ENCODE measurements at places on chromosomes 1 and 21.

GRCh38 chr21:42929969-42930368, 4.5 kb upstream of the ERVH48-1 start:
- DNase-seq, result no peak

GRCh38 chr1:228668553-228669241, 66.6 kb upstream of the RHOU start:
- no peak for DNase-seq

GRCh38 chr1:193060406-193060805, 994 bp downstream of the RO60 start:
- DNase-seq, result no peak

GRCh38 chr21:16427587-16428087, 697.9 kb downstream of the USP25 start:
- DNase-seq, result no peak

DNA sequence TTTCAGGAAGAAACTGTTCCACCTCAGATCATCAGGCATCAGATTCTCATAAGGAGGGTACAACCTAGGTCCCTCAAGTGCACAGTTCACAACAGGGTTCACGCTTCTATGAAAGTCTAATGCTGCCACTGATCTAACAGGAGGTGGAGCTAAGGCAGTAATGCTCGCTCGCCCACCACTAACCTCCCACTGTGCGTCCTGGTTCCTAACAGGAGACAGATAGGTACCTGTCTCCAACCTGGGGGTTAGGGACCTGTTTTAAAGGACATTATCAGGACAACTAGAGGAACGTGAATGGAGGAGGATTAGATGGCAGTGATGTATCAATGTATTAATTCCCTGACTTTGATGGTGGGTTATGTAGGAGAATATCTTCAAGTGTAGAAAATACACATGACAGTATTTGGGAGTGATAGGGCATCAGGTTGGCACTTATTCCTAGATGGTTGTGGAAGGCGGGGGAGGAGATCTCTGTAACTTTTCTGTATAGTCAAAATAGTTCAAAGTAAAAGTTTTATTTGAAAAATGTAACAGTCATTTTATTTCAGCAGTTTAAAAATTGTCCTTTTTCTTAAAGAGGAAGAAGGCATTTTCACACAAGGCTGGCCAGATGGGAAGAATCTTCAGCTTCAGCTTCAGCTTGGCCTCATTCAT, 43.9 kb downstream of the DEGS1 start:
- no peak for DNase-seq

DNA sequence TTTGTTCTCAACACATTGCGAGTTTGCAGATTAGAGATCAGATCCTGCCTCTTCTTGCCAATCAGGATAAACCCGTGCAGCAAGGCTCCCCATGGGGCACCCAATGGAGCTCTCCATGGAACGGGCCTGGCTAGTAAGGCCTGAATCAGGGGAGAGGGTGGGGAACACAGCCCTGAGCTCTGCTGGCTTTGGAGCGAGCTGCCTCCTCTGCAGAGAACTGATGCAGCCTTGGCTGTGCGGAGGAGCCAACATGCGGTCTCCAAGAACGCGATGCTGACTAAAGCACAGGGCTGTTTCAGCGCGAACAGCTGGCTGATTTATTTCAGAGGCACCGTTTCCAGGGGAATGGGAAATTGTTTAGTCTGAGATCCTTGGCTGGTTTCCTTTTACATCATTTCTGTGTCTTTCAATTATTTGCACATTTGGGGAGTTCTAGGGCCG, 139.7 kb downstream of the TSEN15 start:
- DNase-seq, result no peak

DNA sequence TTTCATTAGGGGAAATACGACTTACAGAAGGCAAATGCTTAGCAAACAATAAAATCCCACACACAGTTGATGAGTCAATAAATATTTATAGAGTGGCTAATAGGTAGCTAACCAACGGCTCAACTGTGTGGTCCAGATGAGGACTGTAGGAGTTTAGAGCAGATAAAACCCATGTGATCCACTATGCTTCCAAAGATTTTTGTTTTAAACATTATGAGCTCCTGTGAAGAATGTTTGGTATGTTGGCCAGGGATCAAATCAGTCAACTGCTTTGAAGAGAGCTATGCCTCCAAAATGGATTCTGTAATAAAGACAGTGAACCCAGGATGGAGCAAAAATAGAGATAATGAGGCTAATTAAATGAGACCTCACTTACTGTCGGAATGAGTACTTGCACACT, 72.3 kb upstream of the COL11A1 start:
- DNase-seq, result no peak

GRCh38 chr1:214727274-214727673, 124.3 kb downstream of the CENPF start:
- no peak for DNase-seq

DNA sequence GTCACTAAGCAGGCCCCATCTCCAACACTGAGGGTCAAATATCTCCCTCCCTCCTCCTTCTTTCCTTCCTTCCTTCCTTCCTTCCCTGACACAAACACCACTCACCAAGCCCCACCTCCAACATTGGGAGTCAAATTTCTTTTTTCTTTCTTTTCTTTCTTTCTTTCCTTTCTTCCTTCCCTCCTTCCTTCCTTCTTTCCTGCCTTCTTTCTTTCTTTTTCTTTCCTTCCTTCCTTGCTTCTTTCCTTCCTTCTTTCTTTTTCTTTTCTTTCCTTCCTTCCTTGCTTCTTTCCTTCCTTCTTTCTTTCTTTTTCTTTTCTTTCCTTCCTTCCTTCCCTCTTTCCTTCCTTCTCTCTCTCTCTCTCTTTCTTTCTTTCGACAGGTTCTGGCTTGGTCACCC, 79.2 kb upstream of the ETS2 start:
- DNase-seq, result no peak

DNA sequence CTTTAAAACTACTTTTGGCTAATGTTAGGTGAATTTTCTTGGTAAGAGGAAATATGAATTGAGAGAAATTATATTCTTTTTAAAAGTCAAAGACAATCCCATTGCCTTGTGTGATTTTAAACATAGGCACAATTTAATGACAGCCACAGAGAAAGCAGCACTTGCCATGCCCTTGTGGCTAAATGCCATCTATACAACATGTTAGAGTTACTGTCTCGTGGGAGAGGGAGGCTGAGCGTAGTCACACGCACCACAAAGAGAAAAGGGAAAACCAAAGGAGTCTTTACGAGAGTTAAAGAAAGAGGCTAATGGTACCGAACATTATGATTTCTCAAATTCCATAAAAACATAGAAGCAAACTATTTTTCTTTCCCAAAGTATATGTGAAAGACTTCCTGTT, 537.9 kb downstream of the PTPRC start:
- DNase-seq, result no peak

GRCh38 chr1:204348722-204349121, 11.0 kb downstream of the PLEKHA6 start:
- no peak for DNase-seq

DNA sequence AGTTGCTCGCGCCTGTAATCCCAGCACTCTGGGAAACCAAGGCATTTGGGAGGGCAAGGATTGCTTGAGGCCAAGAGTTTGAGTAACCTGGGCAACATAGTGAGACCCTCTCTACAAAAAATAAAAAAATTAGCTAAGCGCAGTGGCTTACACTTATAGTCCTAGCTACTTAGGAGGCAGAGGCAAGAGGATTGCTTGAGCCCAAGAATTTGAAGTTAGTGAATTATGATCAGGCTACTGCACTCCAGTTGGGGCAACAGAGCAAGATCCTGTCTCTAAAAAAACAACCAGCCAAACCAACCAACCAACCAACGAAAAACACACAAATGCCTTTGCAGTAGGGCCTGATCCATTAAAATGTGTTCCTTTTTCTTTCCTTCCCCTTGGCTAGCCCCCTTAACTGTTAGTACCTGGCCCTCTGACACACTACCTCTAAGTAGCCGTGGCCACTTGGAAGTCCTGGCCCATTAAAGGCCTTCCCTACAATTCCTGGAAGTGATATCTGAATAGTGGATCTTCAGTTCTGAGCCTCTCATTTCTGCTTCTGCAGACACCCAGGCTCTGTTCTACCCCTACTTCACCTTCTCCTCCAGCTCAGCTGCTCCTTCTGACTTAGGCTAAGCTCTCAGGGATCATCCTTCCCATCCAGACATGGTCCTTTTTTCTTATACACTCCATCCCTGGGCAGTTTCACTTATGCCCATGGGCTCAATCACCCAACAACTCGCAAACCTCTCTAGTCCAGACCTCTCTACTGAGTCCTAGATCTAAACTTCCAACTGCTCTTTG, 3.5 kb upstream of the OSCP1 start:
- no peak for DNase-seq

DNA sequence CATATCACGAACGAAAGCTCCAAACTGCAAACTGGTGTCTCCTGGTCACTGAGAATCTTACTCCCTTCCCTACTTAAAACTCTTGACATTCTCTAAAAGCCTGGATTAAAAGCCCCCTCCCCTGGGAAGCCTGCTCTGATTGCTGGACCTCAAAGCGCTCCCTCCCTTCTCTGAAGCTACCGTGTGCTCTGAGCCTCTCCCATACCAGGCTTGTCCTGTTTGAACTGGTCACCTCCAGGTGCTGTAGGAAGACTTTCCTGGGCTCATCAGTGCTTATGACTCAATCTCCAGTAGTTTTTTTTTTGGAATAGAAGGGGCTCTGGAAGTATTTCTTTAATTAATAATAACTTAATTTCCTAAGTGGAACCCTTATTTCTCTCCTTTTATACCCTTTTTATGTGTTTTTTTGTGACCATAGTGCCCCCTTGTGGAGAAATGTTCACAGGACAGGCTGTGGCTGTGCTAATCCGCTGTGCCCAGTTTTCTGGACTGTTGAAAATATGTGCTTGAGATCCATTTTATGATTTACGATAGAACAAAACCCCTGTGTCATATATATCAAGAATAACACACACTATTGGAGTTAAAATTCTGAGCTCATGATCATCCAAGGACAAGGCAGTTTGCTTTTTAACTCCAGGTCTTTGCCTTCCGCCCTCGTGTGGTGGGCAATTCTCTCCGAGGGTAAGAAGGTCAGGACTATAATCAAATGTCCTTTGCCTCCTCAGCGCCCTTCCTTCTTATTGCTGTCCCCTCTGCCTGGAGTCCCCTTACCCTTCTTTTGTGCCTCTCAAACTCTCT, 16.9 kb downstream of the MTARC1 start:
- DNase-seq, result no peak

DNA sequence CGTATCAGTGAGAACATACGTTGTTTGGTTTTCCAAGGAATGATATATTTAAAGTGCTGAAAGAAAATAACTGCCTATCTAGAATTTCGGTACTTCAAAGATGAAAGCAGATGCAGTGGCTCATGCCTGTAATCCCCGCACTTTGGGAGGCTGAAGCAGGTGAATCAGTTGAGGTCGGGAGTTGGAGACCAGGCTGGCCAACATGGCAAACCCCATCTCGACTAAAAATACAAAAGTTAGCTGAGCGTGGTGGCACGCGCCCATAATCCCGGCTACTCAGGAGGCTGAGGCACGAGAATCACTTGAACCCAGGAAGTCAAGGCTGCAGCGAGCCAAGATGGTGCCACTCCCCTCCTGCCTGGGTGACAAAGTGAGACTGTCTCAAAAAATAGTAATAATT, 16.4 kb downstream of the CD244 start:
- DNase-seq, result no peak

- no peak for DNase-seq
These were observed 35.6 kb downstream of the NUF2 start for GRCh38 chr1:163357378-163357777.

DNA sequence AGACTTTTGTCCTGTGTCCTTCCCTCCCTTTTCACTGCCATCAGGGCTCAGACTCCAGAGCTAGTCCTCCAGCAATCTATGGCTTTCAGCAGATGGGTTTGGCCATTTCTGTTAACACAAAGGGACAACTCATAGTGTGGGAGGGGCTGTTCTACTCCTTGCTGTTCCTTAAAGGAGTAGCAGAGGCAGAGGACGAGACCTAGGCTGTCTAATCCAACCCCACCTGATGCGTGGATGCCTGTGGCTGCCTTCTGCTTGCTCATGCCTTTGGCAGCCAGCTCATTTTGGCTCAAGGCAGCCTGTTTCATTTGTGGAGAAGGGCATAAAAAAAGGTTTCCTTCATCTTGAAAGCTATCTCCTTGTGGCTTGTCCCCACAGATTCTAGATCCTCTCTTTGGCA, 27.0 kb downstream of the MFSD2A start:
- DNase-seq, result peak; percentile 87

DNA sequence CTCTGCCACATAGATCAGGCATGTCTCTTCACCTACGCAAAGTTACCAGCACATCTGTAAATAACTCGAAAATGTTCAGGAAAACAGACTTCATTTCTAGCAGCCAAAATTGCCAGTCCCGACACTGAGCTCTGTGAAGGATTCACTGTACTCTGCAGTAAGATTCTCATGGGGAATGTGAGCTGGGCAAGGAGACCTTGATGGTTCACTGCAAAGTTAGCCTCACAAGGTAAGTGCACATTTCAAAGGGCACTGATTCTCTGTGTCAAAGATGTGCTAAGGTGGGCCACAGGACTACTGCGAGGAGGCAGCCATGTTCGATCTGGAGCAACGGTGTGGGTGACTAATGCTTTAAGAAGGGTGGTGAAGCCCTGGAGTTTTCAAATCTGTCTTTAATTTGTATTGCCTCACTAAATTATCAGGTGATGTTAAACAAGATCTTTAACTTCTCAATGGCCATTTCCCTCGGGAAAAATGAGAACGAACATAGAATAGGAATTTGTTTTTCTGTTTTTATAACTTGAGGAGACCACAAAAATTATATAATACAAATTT, 25.2 kb downstream of the STPG1 start:
- no peak for DNase-seq

DNA sequence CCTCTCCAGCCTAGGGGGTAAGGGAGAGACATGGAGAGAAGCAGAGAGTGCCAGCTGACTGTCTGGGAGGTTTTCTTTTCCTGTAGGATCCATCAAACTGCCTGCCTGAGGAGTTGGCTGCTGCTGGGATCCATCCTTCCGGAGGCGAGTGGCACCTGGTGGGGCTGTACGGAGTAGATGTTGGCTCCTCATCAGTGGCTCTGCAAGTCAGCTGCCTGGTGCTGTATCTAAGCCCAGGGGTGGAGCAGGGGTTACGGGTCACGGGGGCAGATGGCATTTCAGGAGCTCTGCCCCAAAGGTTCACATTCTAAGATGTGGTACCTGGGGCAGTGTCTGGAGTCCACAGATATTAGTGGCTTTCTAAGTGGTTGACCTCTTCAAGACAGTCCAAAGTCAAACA, 128.0 kb downstream of the ACTL8 start:
- DNase-seq, result peak; percentile 17

- DNase-seq, result no peak
These were observed 7.6 kb upstream of the C1orf116 start for GRCh38 chr1:207040181-207040533.

- DNase-seq, result peak; percentile 95
These were observed 16.3 kb upstream of the TMEM9 start for GRCh38 chr1:201170533-201171062.

DNA sequence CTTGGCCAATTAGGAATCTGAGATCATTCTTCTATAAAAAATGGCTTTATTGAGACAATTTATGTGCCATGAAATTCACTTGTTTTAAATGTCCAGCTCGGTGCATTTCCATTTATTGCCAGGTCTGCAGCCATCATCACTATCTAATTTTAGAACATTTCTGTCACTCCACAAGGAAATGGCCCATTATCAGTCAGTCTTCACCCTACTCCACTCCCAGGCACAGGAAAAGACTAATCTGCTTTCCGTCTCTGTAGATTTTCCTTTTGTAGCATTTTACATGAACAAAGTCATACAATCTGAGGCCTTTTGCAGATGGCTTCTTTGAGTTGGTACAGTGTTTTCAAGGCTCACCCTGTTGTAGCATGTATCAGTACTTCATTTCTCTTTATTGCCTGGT, 27.2 kb downstream of the KIF26B start:
- no peak for DNase-seq

GRCh38 chr1:77876884-77877283, 11.5 kb upstream of the NEXN start:
- no peak for DNase-seq

- DNase-seq, result no peak
These were observed 264.3 kb downstream of the DYRK1A start for GRCh38 chr21:37630872-37631271.

Measured in RWPE2 (cell line).